Cardiac muscle cell (in vitro differentiated cells and primary cell): ENCODE measurements at places on chromosomes 3 and 15. TPM values are rescaled to one million over a fixed set of nuclear protein-coding genes. Genes with fewer than 3 reads are reported as not detected.
A peak's percentile ranks its signal among the peaks of the same experiment; 100 is the strongest.

GRCh38 chr15:83786336-83786735 is 132.4 kb downstream of the ADAMTSL3 start:
- no peak for DNase-seq

DNA sequence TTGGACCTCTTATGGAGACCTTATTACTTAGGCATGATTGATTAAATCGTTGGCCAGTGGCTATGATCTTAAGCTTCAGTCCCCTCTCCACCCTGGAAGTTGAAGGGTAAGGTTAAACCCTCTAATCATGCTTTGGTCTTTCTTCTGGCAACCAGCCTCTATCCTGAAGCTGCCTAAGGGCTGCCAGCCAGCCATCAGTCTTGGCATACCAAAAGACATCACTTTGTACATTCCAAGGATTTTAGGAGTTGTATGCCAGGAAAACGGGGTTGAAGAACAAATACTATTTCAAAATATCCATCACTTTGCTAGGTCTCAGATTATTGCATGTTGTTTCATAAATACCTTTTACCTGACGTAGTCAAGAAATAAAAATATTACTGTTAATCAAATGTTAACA is 28.9 kb downstream of the UBE2E2 start:
- DNase-seq, result peak; percentile 36

- DNase-seq, result no peak
These were observed 157.2 kb upstream of the MITF start for GRCh38 chr3:69582044-69582443.

CHRM5 gene
- total RNA-seq, result not detected in 2 replicates

CTXN2 gene
- total RNA-seq, result not detected in 2 replicates
